Mammary epithelial cell (primary cell): ENCODE measurements at places on chromosomes 5 and 9.

GRCh38 chr5:30764704-30765103 is 428.8 kb upstream of the CDH6 start:
- DNase-seq, result no peak

DNA sequence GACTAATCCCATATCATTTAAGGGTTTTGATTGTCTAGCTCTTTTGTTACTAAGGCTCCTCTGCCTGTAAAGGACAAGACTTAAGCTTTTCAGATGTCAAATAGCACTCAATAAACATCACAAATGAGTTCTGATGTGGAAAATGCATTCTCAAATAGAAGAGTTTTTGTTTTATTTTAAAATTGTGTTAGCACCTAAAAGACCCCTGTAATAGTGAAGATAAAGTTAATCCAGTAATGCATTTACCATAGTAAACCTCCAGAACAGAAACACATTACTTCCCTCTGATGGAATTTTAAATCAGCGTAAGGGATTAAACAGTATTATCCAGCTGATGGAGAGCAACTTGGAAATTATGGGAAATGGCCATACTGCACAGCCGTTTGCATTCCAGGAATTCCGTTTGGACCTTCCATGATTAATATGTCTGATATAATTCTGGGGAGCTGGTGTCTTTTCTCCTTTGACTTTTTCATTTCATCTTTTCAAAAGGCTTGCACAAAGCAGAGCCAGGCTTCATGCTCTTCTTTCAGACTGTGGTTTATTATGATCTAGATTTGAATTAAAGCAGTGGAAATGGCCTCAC is 105.6 kb downstream of the PPP2R2B start:
- no peak for DNase-seq

GRCh38 chr9:38039907-38040682 is 28.9 kb downstream of the SHB start:
- DNase-seq, result no peak

- DNase-seq, result no peak
These were observed 159.3 kb upstream of the TNC start for GRCh38 chr9:115277301-115277700.

DNA sequence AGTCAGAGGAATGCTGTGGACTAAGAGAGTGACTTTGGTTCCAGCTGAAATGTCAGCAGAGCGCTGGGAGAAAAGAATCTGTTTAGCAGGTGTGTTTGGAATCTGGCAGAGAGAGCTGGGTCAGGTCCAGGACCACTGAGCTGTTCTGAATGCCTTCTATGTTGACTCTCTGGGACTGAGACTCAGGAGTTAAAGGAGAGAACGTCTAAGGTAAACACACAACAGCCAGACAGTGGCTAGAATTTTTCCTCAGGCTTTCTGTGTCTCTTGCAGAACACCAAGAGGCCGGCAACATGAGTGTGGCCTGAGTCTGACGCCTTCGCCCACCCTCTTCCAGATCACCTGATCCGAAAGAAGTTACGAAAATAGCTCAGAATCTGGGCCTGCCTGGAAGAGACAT is 107.2 kb upstream of the ZNF462 start:
- no peak for DNase-seq
